Inflammatory macrophage treated with lipopolysaccharide for 4 hours (primary cell): ENCODE measurements at places on chromosomes 4 and X.

DNA sequence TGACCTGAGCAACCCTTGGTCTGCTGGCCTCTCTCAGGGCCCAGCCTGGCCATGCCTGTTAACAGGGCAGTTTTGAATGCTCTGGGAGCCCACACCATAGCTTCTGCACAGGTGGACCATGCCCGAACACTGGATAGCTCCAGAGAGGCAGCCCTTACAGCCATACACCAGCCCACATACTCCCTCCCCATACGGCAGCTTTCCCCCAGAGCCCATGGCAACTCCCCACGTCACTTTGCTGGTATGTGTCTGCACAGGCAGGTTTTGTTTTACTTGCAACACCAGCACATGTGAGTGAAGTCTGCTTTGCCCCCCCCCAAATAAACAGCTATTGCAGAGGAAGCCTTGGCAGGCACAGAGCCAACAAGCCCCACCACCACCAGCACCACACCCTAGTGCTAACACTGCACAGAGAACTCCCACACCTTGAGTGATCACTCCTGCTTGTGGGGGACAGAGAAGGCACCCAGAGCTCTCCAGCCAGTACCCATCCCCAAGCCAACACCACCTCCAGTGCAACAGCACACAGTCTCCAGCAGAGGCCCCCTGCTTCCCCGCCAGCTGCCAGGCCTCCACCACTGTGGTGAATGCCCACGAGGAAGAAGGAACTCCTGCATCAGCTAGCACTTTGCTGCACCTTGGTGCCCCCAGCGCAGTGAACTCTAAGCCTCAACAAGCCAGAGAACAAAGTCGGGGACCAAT is 87.3 kb downstream of the STPG2 start:
- DNase-seq: no peak

- no peak for DNase-seq
Measured at GRCh38 chr4:175252642-175253041, 334.5 kb downstream of the ADAM29 start.

DNA sequence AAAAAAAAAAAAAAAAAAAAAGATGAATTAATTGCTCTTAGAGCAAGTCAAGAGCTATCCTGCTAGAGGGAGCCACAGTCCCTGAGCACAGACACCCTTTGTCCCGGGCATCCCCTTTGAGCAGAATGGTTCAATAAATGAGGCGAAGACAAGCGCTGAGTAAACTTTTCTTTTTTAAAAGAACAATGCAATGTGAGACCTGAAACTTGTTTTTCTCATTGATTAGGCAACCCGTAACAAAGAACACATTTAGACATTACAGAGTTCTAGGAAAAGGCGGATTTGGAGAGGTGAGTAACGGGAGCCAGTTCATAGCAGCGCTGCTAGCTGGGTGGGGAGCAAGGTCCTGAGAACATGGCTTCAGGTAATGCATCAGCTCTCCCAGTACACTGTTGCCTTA is 46.1 kb downstream of the GRK4 start:
- peak; percentile 27 for DNase-seq

- no peak for DNase-seq
Measured at GRCh38 chr4:99166544-99166943, 22.4 kb upstream of the ADH4 start.
